ENCODE measurements at places on chromosomes 3 and 15. TPM values are rescaled to one million over a fixed set of nuclear protein-coding genes. Genes with fewer than 3 reads are reported as not detected.
A peak's percentile ranks its signal among the peaks of the same experiment; 100 is the strongest.

DNA sequence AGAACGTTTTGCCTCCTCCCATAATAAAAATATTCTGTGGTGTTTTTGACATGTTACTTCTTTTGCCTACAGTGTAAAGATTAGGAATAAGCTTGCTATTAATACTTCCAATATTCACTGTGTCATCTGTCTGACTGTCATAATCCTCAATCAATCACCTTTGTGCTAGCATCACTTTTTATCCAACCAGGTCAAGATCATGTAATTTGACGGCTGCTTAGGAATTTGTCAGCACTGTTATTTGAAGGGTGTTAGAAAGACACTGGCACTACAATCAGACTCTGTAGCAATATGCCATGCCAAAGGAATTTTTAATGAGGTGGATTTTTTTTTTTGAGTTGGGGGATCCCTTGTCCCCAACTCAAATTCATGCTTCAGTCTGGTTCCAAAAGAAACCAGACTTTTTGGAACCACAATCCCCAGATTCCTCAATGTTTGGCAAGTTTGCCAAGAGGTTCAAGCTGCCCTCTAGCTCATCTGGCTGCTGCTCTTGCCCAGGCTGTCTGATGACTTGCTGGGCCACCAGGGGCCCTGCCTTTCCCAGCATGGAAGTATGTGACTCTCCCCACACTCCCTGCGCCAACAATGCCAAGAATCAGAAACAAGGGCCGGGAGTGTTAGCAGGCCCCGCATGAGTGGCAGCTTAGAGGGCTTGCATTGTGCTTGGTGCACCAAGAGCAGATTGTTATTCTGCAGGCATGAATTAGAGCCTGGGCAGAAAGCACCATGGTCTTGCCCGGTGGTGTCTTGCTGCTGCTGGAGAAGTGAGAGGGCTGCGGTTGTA lies 58.6 kb upstream of the TSC22D2 start:
- peak; percentile 92 for DNase-seq

GRCh38 chr15:73955861-73956742 lies 29.8 kb downstream of the LOXL1 start:
- DNase-seq: no peak

- no peak for DNase-seq
Measured at GRCh38 chr3:188761439-188761838, 410.3 kb upstream of the TPRG1 start.

- DNase-seq: no peak
Measured at GRCh38 chr15:59413577-59413976, 24.4 kb upstream of the FAM81A start.

DNA sequence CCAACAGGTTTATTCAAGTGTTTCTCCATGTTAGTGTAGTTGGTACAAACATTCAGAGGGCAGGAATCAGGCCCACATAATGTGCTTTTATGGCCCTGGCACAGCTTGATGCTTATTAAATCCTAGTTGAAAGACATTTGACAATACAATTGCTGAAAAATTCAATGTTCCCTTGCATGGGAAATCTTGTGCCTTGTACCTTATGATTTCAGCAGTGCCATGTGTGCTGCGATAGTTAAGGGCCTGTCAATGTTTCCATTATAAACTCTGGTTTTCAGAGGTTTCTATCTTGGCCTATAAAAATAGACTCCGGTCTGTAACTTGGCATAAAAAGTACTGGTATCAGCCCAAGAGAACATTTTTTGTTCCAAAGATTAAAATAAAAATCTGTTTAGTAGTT lies 207.2 kb downstream of the TBC1D5 start:
- DNase-seq: no peak

- peak; percentile 7 for DNase-seq
Measured at GRCh38 chr3:177679568-177680471, 482.5 kb upstream of the TBL1XR1 start.

Gene WWTR1
- 141 TPM for total RNA-seq

Gene IMPG2
- total RNA-seq: 0.78 TPM

Measured in myocyte (in vitro differentiated cells).